ENCODE measurements at places on chromosomes 6 and 20.

DNA sequence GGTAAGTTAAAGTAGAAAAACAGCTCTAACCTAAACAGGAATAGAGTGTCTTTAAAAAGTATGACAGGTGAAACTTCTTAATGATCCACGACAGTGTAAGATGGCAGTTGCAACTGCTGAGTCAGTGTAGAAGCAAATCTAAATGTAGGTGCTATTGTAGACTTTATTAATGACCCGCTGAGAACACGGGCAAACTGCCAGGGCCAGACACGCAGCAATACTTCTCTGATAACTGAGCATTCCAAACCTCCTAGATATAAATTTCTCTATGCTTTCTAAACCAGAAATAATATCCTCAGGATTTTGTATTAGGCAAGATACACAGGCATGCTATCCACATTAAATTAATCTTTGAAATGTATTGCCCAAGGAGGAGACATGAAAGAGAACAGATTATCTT, 1076.4 kb downstream of the HACE1 start:
- no peak for DNase-seq

DNA sequence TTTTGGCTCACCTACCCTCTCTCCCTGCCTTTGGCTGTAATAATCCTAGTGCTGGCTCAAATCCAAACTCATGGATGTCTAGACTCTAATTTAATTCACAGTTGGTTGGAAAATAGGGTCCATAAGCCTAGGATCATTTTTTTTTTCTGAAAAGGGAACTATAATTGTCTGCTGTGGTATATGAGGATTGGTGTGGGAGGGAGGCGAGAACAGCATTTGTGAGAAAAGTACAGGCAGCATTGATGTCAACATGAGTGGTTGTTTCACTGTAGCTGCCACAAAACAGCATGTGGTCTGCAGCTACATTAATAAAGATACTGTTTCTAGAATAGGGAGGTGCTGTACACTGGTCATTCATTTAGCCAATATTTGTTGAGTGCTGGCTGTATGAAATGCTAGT, 18.6 kb upstream of the POLR1H start:
- no peak for DNase-seq

GRCh38 chr20:4812641-4813075, 90.9 kb downstream of the PRND start:
- no peak for DNase-seq

DNA sequence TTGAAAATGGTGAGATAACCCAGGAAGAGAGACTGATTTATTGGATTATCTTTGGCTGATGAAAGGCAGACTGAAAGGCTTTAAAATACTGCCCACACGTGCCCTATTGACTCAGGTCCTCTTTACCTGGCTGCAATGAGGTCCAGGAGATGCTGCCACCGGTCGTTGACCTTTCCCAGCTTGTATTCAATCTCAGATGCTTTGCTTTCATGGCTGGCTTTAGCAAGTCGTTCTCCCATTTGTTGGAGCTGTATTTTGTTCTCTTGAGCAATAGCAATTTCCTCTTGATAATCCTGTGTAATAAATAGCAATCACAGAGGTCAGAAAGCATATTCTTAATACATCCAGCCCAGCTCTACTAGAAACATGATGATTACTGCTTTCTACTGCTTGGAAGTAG, 368.8 kb downstream of the ESR1 start:
- DNase-seq: no peak

GRCh38 chr6:84524636-84525035, 239.8 kb downstream of the TBX18 start:
- no peak for DNase-seq

DNA sequence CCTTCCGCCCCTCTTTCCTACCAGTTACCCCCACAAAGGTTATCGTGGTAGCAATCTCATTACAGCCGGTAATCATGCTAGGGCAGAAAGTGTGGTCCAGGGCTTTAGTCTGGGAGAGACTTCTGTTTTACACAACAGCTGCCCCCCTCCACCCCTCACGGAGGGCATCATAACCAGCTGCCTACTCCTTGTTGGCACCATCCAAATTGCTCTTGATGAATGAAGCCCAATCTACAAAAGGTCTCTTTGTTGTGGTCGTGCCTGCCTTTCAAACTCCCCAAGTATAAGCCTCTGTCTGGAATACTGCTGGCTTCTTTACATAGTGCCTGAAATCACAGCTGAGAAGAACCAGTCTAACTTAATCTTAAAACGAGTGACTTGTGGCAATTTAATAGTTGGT, 157.9 kb downstream of the INSM1 start:
- DNase-seq: no peak

DNA sequence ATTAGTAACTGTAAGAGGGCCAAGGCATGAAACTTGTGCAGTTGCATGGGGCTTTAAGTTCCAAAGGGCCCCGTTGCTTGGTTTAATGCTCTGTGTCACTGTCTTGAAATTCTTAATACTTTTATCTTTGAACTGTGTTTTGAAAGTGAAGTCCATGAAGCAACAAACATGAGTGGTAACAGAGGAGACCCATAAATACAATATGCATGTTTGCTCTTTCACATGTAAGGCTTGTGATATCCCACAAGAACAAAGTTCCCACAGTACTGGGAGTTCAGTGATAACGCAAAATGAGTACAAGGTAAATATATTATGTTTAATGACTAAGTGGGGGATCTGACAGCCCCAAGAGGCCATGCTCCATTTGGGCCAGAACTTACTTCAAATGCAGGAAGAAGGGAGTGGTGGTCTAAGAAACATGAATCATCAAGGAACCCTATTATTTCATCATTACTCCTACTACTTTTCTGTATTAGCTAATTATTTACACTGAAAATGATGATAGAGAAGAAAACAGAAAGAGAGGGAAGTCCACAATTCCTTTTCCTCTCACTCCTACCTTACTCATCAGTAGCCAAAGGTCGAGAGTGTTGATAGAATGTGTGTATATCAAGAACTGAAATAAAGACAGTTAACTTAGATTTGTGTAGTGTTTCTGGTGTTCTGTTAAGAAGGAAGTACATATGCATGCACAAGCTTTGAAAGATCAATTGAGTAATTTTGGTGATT, 157.3 kb downstream of the PHF3 start:
- DNase-seq: no peak

DNA sequence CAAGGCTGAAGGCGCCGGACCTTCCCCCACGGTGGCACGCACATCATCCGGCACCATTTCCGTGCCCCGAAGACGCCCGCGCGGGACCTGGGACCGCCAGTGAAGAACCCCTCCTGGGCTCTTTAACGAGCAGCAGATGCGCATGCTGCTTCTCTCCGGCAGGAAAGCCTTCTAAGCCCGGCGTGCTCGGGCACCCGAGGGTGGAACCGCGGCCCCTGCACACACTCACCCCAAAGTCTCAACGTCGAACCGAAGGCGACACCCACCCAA, 240 bp downstream of the FOXQ1 start:
- no peak for DNase-seq

DNA sequence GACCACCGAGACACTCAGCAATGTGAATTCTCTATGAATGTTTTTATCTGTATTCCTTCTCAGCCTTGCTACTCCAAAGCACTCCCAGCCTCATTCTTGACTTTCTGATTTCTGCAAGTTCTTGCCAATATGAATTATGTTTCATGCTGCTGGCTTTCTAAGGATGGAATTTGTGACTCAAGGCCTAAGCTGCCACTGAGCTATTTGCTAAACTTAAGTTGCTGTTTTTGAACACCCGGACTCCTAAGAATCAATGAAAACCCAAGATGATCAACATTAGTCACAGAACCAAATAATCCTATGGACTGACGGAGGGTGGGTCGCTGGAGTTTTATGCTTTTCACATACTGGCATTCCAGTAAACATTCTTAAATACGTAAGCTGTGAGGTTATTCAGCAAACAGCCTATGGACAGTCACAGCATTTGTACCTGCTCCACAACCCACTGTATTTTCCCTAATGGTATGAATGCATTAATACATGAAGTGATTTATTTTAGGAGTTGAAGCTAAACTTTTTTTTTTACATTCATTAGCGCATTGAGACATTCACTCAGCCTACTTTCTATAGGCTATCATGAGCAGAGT, 8.2 kb upstream of the PXDC1 start:
- DNase-seq: peak; percentile 95

DNA sequence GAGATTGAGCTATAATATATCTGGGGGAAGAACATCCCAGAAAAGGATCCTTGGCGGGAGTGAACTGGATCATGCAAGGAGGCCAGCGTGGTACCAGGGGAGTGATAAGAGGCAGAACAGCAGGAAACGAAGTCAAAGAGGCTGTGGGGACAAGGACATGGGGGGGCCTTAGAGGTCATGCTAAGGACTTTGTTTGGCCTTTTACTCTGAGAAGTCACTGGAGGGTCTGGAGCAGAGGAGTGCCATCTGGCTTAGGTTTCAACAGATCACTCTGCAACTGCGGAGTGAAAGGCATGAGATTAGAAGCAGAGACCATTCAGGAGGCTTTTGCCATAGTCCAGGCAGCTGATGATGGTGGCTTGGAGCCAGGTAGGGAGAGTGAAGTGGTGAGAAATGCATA, 24.3 kb downstream of the MRAP2 start:
- DNase-seq: no peak

GRCh38 chr6:168294901-168295300, 24.7 kb downstream of the DACT2 start:
- DNase-seq: no peak

- peak; percentile 31 for DNase-seq
These were observed 46.3 kb upstream of the NHSL1 start for GRCh38 chr6:138545621-138545980.

DNA sequence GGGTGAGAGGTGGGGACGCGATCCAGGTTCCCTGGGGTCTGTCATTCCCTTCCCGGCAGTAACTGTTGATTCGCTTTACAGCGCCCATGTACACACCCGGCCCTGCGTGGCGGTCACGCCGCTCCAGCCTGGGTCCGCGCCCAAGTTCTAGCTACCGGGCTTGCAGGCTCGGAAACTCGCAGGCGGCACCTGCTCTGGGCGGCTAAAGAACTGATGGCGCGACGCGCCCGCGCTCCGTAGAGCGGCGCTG, 1.4 kb upstream of the POU3F2 start:
- peak; percentile 16 for DNase-seq

GRCh38 chr20:11426948-11427347, 490.7 kb upstream of the BTBD3 start:
- DNase-seq: no peak

DNA sequence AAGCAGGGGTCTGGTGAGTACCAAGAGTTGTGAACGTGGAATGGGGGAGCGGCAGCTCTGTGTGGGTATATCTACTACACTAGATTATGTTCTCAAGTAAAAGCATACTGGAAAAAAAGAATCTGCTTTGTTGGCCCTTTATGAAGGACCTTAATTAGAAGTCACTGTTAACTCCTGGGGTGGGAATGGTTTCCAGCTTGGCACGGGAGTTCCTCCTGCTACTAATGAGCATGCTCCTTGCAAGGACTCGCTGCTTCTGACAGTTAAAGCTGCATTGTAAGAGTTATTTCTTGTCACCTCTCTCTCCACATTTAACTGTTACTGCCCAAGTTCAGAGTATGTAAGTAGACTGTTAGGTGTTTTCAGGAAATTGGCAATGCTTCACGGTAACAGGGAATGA, 292.7 kb downstream of the ZFAND3 start:
- DNase-seq: no peak

DNA sequence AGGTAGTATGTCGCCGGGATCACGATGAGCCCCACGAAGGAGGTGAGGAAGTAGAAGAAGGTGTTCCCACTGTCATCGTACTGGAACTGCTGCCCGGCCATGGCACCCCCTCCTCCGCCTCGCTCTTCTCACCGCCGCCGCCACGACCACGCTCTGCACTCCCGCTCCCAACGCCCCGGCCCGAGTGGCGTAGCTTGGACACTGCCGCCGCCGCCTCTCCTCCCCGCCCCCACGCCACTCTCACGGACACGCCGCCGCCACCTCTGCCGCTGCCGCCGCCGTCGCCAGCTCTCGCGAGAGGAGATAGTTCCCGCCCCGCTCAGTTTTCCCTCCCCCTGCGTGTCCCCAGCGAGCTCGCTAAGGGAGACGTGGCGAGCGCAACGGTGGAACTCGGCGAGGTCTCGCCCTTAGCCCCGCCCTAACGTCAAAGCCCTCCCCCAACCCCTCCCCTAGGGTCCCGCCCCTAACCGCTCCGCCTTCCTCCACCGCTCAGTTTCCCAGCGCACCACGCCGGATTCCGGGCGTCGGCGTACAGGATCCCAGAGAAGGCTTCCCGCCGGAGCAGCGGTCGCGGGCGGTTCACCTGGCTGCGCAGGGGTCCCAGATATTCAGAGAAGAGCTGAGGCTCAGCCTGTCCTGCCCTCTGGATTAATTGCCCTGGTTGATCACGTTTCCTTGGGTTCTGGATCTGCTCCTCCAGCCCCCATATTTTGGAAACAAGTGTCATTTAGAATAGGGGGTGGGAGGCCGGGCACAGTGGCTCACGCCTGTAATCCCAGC, at the start of gene SEC63:
Gene SEC63 (minus strand): TSS at position 300 of the 780 bp plus-strand sequence. CDS start 199 bp downstream, at position 101.
- DNase-seq: peak; percentile 96

DNA sequence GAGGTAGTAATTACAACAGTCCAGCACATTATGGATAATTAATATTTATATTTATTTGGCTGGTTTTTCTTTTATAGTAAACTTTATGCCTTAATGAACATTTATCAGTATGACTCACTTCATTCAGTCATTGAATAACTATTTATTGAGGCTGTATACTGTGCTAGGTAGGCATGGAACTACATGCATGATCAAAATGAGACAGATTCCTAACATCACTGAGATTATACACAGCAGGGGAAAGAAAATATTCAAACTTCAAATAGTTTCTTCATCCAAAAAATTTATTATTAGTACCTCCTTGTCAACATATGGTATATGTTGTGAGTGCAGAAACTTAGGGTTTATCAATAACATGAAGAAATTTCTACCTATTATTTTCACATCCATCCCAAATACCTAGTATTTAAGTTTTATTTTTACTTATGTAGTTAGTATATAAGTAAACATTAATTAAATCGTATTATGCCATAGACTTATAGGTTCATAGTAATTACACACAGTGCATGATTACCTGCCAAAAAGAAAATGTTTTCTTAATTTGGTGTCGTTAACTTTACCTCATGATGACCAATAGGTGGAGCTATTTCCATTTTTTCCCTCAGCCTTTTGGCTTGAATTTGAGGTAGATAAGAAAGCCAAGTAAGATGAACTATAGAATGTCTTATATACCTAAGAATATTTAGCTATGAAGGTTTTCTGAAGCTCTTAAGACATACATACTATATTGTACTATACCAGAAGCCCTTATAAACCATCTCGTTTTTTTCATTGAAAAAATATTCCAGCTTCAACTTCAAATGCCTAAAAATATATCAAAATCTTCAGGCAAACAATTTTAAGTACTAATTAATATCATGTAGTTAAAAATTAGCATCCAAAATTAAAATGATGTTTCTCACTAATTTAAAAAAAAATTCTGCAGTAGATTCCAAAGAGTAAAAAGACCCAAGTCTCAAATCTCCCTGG, 12.5 kb upstream of the TMEM30A start:
- peak; percentile 71 for DNase-seq

GRCh38 chr6:56906752-56907151, 48.2 kb upstream of the BEND6 start:
- DNase-seq: peak; percentile 68

DNA sequence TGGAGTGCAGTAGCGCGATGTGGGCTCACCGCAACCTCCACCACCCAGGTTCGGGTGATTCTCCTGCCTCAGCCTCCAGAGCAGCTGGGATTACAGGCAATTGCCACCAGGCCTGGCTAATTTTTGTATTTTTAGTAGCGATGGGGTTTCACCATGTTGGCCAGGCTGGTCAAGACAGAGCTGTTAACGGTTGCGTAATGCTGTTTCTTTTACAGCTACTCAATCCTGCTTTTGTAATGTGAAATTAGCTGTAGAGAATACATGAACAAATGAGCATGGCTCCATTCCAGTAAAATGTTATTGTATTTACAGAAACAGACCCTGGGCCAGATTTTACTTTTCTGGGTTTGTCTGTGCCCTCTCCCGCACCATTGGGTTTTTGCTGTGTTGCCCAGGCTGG, 1.9 kb downstream of the PNLDC1 start:
- DNase-seq: peak; percentile 6

Measured in IMR-90 (cell line).